ENCODE measurements at places on chromosomes 12 and 14. TPM values are rescaled to one million over a fixed set of nuclear protein-coding genes. Genes with fewer than 3 reads are reported as not detected.

DNA sequence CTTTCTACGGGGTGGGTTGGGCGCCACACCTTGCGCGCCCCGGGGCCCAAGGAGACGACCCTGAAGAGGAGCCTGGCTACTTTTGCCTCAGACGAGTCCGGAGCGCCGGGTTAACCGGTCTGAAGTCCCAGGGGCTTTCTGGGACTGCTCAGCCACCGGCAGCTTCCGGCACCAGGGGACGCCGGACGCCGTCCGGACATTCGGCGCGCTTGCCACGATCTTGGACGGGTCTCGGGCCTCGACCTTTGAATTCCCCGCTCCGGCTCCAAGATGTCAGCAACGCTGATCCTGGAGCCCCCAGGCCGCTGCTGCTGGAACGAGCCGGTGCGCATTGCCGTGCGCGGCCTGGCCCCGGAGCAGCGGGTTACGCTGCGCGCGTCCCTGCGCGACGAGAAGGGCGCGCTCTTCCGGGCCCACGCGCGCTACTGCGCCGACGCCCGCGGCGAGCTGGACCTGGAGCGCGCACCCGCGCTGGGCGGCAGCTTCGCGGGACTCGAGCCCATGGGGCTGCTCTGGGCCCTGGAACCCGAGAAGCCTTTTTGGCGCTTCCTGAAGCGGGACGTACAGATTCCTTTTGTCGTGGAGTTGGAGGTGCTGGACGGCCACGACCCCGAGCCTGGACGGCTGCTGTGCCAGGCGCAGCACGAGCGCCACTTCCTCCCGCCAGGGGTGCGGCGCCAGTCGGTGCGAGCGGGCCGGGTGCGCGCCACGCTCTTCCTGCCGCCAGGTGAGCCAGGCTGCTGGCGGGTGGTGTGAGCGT is at the start of gene ACOT4:
TSS of gene ACOT4 (plus strand) at position 184 of the 760 bp plus-strand sequence. CDS start at position 271, 87 bp downstream.
- H3K4me1 ChIP-seq = no peaks in the 10 kb centered on the region
- no peak for DNase-seq
- peak within 1 kb of the TSS; percentile 63 for H3K4me3 ChIP-seq
- no peaks in the 10 kb centered on the region for H3K27me3 ChIP-seq
- H3K36me3 ChIP-seq = no peaks in the 10 kb centered on the region

- no peaks in the 10 kb centered on the region for H3K4me1 ChIP-seq
- no peak for DNase-seq
- H3K36me3 ChIP-seq = no peaks in the 10 kb centered on the region
- H3K27me3 ChIP-seq = no peaks in the 10 kb centered on the region
These were observed 6.6 kb downstream of the TSPAN19 start for GRCh38 chr12:85029456-85029855.

- no peaks in the 10 kb centered on the region for H3K4me1 ChIP-seq
- H3K4me3 ChIP-seq = no peak overlapping the region
- H3K27me3 ChIP-seq = no peaks in the 10 kb centered on the region
- H3K27ac ChIP-seq = no peak overlapping the region
These were observed 28.3 kb downstream of the DUSP16 start for GRCh38 chr12:12534166-12534866.

DNA sequence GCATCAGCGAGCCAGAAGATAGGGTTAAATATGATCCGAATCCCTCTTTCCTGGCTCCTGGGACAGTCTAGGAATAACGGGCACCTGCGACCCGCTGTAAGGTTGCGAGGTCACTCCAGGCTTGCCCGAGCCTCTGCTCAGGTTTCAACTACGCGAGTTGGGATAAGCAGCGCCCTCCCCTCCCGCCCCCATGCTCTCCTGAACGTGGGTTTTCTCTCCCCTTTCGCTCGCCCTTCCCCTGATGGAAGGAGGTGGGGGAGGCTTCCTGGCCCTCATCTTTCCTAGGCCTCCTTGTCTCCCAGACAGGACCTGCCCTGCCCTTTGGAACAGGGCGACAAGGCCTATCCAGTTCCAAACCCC is 753 bp upstream of the ATP5MC2 start:
- H3K4me1 ChIP-seq = peaks cover 7% of the 10 kb centered on the region
- peaks cover 8% of the 10 kb centered on the region for H3K36me3 ChIP-seq
- peak overlapping the region; percentile 71 for H3K4me3 ChIP-seq
- peak overlapping the region; percentile 58 for H3K27ac ChIP-seq
- H3K27me3 ChIP-seq = peaks cover 2% of the 10 kb centered on the region
- no peak for DNase-seq

GRCh38 chr12:124044809-124045321 is 71.8 kb downstream of the ZNF664 start:
- DNase-seq = no peak
- no peaks in the 10 kb centered on the region for H3K36me3 ChIP-seq
- H3K27me3 ChIP-seq = no peaks in the 10 kb centered on the region
- H3K4me3 ChIP-seq = no peak overlapping the region

DNA sequence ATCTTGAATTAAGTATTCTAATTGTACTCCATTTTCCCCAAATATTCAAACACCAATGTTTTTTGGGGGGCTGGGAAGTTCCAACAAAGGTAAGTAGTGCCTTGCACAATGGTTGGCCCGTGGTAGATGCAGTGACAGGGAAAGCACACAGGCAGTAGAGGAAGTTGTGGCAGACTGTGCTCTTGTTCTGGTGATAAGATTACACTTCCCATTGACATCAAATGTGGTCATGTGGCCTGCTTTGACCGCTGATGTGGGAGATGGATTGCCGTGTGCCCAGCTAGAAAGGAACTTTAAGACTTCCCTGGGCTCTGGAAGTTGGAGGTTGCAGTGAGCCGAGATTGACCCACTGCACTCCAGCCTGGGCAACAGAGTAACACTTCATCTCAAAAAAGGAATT is 223.8 kb downstream of the VRK1 start:
- DNase-seq = no peak
- H3K27me3 ChIP-seq = no peaks in the 10 kb centered on the region
- no peaks in the 10 kb centered on the region for H3K36me3 ChIP-seq
- H3K4me3 ChIP-seq = no peak overlapping the region

- peak overlapping the region; percentile 18 for H3K4me3 ChIP-seq
- H3K27ac ChIP-seq = peak overlapping the region; percentile 97
- peaks cover 30% of the 10 kb centered on the region for H3K4me1 ChIP-seq
- DNase-seq = peak; percentile 85
- H3K27me3 ChIP-seq = no peaks in the 10 kb centered on the region
- H3K36me3 ChIP-seq = no peaks in the 10 kb centered on the region
These were observed 144.5 kb upstream of the SLC38A2 start for GRCh38 chr12:46516933-46517578.

GRCh38 chr12:3753544-3754284 is 805 bp upstream of the CRACR2A start:
- no peaks in the 10 kb centered on the region for H3K27me3 ChIP-seq
- peak overlapping the region; percentile 90 for H3K27ac ChIP-seq
- no peak for DNase-seq
- peaks cover 8% of the 10 kb centered on the region for H3K4me1 ChIP-seq
- no peaks in the 10 kb centered on the region for H3K36me3 ChIP-seq

- H3K4me1 ChIP-seq = no peaks in the 10 kb centered on the region
- H3K4me3 ChIP-seq = no peak overlapping the region
- H3K36me3 ChIP-seq = peaks cover 5% of the 10 kb centered on the region
- no peak for DNase-seq
- no peaks in the 10 kb centered on the region for H3K27me3 ChIP-seq
These were observed 85.7 kb downstream of the MIA2 start for GRCh38 chr14:39319381-39319780.

- no peak overlapping the region for H3K27ac ChIP-seq
- H3K36me3 ChIP-seq = no peaks in the 10 kb centered on the region
- no peaks in the 10 kb centered on the region for H3K4me1 ChIP-seq
- no peaks in the 10 kb centered on the region for H3K27me3 ChIP-seq
These were observed 124.5 kb downstream of the GPR65 start for GRCh38 chr14:88129306-88130056.

DNA sequence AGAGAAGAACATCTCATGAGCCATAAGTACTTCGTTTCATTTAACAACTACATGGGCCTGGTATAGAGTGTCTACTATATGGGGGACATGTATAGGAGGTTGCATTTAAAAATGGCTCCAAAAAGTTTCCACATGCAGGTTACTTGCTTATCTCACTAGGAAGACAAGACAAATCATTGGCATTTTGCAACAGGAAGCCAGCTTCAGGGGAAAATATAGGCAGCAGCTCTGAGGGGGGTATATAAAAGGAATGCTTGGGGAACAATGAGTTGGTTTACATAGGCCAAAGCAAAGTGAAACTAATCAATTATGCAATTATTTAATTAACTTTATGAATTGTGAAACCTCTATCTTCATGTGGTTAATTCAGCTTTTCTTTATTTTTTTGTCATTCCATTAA is 225.3 kb downstream of the KCNH5 start:
- H3K36me3 ChIP-seq = no peaks in the 10 kb centered on the region
- no peaks in the 10 kb centered on the region for H3K27me3 ChIP-seq
- H3K27ac ChIP-seq = no peak overlapping the region
- DNase-seq = no peak

- H3K27me3 ChIP-seq = no peaks in the 10 kb centered on the region
- no peaks in the 10 kb centered on the region for H3K36me3 ChIP-seq
- DNase-seq = no peak
These were observed 472.2 kb downstream of the C12orf50 start for GRCh38 chr12:87556985-87557384.

GRCh38 chr12:25200703-25201102 is 5.7 kb downstream of the ETFRF1 start:
- DNase-seq = no peak
- H3K4me3 ChIP-seq = no peak overlapping the region
- no peaks in the 10 kb centered on the region for H3K36me3 ChIP-seq
- H3K27ac ChIP-seq = no peak overlapping the region

DNA sequence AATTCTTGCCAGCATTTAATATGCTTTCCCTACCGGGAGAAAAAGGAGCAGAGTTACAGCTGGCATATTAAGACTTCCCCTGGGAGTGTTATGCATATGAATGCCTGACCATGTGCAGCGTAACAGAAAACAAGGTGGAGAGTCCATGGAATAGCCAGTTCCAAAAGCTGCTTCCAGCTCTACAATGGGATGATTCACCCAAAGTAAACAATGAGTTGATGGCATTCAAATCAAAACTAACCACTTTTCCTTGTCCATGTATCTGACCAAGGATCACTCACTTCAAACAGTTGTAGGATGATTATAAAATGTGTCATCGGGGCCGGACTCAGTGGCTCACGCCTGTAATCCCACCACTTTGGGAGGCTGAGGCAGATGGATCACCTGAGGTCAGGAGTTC is 48.1 kb upstream of the BICDL1 start:
- H3K4me1 ChIP-seq = no peaks in the 10 kb centered on the region
- H3K27ac ChIP-seq = no peak overlapping the region
- no peak for DNase-seq
- no peaks in the 10 kb centered on the region for H3K27me3 ChIP-seq

DNA sequence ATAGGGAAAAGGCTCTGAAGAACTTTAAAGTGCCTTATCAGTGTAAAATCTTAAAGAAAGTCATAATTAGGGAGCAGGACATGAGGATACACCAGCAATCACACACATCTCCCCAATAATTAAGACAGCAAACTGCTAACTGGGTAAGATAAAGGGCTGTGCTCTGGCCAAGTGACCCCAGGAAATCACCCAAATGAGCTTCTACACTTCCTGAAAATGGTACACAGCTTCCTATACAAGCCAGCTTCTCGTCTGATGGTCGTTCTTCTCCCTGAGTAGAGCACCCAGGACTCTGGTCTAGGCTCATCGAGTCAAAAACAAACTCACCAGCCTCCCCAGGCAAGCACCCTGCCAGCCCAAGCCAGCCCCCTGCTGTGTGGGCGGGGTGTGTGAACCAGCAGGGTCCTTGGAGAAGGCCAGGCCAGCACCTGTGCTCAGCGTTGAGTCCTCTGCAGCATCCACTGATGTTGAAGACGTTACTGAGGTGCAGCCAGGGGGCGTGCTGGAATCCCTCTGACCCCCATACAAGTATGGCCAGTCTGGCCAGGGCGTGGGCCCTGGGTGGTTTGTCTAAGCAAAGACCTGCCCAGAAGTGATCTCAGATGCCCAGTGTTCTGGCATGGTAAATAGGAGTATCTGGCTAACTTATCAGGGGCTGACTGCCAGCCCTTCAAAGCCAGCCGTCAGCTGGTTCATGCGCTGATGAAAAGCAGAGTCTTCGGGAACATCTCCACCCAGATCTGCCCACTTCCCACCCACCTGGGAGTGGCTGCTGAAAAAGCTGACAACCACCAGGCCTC is 41.4 kb downstream of the ACTN1 start:
- H3K4me3 ChIP-seq = no peak overlapping the region
- H3K27ac ChIP-seq = no peak overlapping the region
- H3K36me3 ChIP-seq = no peaks in the 10 kb centered on the region
- no peaks in the 10 kb centered on the region for H3K4me1 ChIP-seq

DNA sequence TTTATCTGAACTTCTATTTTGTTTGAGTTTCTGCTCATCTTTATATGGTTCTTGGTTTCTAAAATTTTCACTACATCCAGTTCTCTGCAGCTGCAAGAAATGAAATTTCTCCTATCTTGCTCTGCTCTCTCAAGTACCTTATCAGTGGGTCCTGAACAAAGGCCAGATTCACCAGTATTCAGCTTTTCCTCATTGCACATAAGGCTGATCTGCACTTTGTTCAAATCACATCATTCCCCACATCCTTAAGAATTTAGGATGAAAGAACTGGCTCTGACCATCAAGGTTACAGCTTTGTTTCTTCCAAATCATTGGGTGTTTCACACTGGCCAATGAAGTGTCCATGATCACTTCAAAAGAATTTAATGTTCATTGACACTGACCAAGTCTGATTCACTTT is 211.4 kb downstream of the GRIN2B start:
- no peak overlapping the region for H3K4me3 ChIP-seq
- no peaks in the 10 kb centered on the region for H3K27me3 ChIP-seq
- no peak overlapping the region for H3K27ac ChIP-seq
- no peaks in the 10 kb centered on the region for H3K36me3 ChIP-seq

GRCh38 chr12:94488463-94488862 is 28.8 kb upstream of the CEP83 start:
- H3K27me3 ChIP-seq = no peaks in the 10 kb centered on the region
- no peak overlapping the region for H3K4me3 ChIP-seq
- DNase-seq = peak; percentile 56
- peaks cover 13% of the 10 kb centered on the region for H3K4me1 ChIP-seq
- peak overlapping the region; percentile 32 for H3K27ac ChIP-seq

Gene CMKLR1
- 25.1 TPM for polyA plus RNA-seq

Gene ERO1A
- polyA plus RNA-seq = 48.4 TPM

Gene RD3L
- polyA plus RNA-seq = not detected

Gene TROAP
- polyA plus RNA-seq = 59.3 TPM

Gene GUCY2C
- polyA plus RNA-seq = 0.42 TPM

Gene A2M
- polyA plus RNA-seq = 0.20 TPM

Gene PYGL
- polyA plus RNA-seq = 0.82 TPM

Gene FERMT2
- 19.3 TPM for polyA plus RNA-seq
